Effector memory CD4-positive, alpha-beta T cell (primary cell): ENCODE measurements at places on chromosomes 1 and 21.

- DNase-seq: peak; percentile 34
These were observed 9.0 kb downstream of the PRDX1 start for GRCh38 chr1:45512641-45513054.

DNA sequence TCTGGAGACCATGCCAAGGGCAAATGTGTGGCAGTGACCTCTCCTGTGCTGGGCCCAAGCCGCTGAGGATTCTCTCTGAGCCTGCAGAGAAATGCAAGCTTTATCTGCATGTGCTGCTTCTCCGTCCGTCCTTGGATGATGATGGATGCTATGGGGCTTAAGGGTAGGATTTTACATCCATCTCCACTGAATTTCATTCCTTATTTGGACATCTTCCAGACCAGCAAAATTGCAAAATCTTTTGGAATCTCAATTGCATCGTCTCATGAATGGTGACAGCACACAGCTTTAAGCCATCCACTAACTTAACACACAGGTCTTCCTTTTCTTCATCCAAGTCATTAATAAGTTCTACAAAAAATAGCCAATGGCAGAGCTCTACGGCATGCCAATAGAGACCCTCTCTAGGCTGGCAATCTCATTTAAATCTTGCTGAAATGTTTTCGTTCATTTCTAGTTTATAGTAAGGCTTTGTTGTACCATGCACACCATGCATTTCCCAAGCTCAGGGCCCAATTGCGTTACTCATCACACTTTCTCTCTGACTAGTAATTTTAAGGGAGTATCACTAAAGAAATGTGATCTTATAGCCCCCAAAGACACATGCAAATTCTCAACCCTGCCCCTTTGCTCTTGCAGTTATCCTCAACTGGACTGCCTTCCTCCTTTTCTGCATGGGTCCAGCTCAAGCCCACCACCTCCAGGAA, 11.1 kb downstream of the BATF3 start:
- no peak for DNase-seq

DNA sequence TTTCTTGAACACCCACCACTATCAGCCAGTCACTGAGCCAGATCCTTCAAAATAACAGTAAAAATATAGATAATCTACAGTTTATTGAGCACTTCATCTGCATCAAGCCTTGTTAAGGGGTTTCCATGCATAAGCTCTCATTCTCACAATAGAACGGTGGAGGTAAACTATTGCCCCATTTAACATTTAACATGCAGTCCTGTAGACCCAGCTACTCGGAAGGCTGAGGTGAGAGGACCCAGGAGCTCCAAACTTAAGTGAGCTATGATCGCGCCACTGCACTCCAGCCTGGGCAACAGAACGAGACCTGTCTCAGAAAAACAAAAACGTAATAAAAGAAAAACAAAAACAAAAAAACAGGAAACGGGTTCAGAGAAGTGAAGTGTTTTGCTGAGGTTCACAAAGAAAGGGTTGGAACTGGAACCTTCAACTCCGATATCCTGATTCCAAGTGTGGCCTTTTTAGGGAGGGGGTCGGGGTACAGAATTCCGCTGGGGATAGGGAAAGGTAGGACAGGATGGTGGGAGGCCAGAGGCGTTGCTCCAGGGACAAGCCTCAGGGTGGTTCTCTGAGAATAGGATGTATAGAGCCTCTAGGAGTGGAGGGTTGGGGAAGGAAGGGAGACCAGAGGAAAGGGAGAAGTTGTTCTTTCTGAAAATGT, 11.6 kb upstream of the SESN2 start:
- no peak for DNase-seq

GRCh38 chr1:248625971-248626370, 8.9 kb downstream of the OR2T11 start:
- DNase-seq: no peak

- no peak for DNase-seq
These were observed 25.1 kb upstream of the LRRC47 start for GRCh38 chr1:3821447-3821846.

GRCh38 chr1:25795946-25796810, 3.8 kb upstream of the SELENON start:
- no peak for DNase-seq

DNA sequence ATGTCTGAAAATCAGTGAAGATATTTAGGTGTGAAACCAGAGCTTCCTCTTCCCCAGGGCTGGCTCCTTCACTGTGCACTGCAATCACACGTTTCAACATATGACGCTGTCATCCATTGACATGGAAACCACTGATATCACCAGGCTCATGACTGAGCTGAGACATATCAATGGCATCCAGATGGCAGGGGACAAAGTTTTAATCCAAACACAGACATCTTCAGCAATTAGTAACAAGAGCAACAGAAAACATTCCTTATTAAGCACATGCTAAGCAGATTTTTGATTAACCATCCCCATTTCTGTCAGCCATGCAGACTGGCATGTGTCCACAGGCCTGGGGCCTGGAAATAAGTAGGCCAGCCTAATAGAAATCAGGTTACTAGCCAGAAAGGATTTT, 108.0 kb upstream of the ADAR start:
- DNase-seq: no peak

DNA sequence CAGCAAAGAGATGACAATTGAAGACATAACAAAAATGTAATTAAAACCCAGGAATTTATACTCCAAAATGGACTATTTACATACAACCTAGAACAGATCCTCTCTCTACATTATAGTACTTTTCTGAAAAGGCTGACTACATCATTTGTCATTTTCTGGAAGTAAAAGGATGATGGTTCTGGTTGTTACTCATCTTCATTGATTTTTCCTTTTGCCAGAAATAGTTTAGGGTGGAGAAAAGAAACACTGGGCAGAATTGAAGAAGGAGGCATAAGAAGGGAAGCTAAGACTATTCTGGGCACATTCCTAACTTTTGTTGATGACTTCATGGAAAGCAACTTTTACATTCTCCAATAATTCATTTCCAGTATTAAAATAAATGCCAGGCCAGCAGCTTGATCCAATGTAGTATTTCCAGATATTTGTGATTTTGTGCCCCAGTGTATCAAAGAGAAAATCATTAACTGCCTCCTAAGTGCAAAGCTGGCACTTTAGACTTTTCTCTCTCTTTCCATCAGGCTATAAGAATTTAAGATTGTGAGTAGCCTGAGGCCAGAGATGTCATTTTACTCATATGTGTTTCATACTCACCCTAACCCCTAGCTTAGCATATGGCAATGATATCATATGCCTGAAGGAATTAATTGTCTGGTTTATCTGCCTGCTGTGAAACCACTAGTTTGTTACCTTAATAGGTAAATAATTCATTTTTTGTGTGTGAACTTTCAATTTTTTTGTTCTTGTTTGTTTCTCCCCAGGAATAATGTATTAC, 369.5 kb upstream of the LYPLAL1 start:
- no peak for DNase-seq

DNA sequence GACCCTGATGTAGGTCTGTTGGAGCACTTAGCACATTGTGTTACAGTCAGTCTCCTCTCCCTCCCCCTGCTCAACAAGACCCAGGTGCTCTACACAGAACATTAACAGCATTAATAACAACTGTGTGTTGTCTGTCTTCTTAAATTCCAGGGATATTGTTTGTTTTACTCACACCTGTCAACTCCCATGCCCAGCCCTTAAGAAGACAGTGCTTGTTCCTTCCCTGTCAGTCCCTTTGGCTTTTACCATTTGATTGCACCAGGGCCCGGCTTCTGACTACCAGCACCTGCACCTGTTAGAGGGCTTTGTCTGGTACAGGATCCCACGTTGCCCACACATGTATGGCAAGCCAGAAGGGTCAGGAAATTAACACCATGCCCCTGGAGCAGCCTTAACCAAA, 11.7 kb downstream of the RIMKLA start:
- no peak for DNase-seq

- DNase-seq: no peak
These were observed 41.8 kb upstream of the USP25 start for GRCh38 chr21:15688016-15688415.

GRCh38 chr1:237566581-237566980, 324.1 kb downstream of the ZP4 start:
- no peak for DNase-seq

- no peak for DNase-seq
These were observed 15.0 kb downstream of the ETNK2 start for GRCh38 chr1:204136814-204137213.

DNA sequence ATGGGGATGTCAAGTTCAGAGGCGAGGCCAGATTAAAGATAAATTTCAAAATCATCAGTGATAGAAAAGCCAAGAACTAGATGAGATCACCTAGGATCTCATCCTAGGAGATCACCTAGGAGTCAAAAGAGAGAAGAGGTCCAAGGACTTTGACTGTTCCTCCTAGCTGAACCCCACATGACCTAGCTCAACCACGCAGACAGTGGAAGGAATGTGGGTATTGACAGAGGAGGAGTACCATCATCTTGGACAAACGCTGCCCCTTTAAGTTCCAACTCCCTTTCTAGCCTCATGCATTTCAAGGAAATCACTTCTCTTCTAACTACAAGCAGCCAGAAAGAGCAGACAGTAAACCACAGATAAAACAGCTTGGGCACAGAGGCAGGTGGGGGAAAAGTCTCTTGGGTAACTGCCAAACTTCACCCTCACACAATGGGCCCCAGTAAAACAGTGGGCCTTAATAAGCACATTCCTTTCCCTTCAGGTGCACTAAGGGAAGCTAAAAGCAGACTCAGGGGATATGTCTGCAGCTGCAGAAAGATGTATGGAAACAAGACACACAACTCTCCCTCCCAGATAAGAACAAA, 12.5 kb upstream of the FAM76A start:
- no peak for DNase-seq

DNA sequence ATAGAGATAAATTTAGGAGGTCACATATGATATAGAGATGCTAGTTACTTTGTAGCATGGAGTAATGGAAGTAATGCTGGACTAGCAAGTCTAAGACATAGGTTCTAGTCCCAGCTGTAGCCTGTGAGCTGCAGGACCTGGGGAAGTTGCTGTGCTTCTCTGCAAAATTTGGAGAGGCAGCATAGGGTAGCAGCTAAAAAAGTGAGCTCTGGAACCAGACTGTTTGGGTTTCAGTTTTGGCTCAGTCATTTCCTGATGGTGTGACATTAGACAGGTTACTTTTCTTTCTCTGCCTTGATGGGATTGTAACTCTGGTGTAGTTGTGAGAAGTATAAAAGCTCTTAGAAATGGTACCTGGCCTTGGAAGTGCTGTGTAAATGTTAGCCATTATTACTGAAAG, 3.3 kb downstream of the METTL13 start:
- DNase-seq: no peak

DNA sequence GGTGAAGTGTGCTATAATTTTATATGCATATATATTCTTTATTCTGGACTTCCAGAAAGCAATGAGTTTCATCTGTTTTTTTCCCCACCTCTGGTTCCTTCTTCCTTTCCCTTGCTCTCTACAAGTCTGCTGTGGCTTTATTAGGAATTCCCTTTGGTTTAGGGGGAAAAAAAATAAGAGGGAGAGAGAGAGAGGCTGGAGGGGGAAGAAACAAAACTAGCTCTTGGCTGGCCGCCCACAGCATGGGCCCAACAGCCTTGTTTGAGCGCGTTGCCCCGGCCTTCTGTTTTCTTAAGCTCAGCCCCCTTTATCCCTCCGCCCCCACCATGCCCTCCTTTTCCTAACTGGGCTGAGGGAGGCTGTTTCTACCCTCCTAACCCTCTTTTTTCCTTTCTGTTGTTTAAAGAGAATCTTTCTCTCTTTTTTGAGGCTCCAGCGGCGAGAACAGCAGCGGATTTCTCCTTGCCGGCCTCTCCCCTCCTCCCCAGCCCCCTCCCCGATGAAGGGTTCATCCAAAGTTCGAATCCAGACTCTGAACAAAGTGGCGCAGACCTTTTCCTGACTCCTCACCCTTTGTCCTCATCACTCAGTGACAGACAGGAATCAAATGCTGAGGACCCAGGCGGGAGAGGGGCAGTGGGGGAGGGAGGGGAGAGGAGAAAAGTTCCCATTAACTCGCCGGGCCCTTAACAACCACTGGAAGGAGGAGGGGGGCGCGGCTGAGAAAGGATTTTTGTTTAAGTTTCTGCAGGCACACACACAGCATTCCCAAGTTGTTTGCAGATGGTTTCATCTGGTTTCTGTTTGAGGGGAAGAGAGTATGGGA, 29.7 kb downstream of the PBX1 start:
- DNase-seq: no peak

GRCh38 chr1:52751589-52752483, 25.6 kb downstream of the ZYG11B start:
- no peak for DNase-seq

DNA sequence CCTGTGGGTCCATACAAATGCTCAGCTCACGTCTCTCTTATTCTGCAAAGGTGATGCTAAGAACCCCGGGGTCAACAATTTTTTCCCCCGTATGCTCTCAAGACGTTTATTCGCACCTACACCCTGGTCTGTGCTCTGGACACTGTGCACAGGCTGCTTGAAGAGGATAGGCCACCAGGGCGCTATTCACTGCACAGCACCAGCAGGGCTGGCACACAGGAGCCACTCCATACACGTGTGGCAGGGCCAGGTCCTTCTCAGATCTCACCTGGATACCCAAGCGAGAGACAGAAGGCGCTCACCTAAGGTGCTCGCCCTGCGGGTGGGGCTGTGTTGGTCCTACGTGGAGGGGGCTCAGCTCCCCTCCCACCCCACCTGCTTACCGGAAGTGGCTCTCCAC, 16.7 kb downstream of the TMEM63A start:
- no peak for DNase-seq

- DNase-seq: no peak
These were observed 442.4 kb upstream of the PLXNA2 start for GRCh38 chr1:208686592-208686991.

DNA sequence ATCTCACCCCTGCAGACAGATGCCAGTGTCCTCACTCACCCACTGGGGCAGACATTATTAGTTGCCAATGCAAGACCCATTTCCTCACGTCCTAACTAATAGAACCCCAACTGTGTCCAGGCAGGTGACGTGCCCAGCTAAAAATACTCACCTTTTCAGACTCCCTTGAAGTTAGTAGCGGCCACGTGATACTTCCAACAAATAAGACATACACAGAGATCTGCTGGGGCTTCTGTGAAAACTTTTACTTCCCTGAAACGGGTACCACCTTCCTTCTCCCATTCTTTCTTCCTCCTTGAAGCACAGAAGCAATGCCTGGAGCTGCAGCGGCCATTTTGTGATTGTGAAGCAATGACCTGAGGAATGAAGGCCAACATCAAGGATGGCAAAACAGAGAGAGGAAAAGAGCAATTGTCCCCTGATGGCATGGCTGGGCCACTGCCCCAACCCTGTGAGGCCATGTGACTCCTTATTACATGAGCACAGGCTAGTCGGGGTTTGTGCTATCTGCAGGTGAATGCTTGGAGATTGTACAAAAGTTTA, 74.4 kb upstream of the TMPRSS2 start:
- no peak for DNase-seq

GRCh38 chr1:53123453-53124140, 18.8 kb downstream of the SLC1A7 start:
- no peak for DNase-seq

DNA sequence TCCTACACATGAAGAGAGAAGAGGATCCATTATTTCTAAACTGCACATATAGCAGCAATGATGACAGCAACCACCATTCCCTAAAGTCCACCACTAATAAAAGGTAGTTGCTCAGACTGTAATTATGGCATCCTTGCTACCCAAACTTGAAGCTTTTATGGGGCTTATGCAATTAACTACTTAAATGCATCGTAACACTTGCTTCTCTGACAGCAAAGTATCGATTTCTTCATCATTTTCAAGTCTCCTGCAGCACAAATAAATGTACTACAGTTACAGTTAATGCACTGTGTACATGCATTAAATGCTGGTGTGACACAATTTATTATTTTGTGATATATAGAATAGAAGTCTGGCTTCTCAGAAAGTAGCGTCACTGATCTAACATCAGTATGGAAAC, 241.7 kb downstream of the USH2A start:
- no peak for DNase-seq

- no peak for DNase-seq
These were observed 56.2 kb upstream of the EDEM3 start for GRCh38 chr1:184810735-184811343.

GRCh38 chr21:38902608-38903445, 97.1 kb downstream of the ETS2 start:
- DNase-seq: no peak
